HAP-1 (cell line): ENCODE measurements at places on chromosomes 11 and 22.

- no peak for DNase-seq
Measured at GRCh38 chr11:2305788-2306451, 4.1 kb downstream of the TSPAN32 start.

- DNase-seq, result no peak
Measured at GRCh38 chr11:108985945-108986279, 321.0 kb downstream of the DDX10 start.

- no peak for DNase-seq
Measured at GRCh38 chr11:95671768-95672167, 117.8 kb downstream of the FAM76B start.

DNA sequence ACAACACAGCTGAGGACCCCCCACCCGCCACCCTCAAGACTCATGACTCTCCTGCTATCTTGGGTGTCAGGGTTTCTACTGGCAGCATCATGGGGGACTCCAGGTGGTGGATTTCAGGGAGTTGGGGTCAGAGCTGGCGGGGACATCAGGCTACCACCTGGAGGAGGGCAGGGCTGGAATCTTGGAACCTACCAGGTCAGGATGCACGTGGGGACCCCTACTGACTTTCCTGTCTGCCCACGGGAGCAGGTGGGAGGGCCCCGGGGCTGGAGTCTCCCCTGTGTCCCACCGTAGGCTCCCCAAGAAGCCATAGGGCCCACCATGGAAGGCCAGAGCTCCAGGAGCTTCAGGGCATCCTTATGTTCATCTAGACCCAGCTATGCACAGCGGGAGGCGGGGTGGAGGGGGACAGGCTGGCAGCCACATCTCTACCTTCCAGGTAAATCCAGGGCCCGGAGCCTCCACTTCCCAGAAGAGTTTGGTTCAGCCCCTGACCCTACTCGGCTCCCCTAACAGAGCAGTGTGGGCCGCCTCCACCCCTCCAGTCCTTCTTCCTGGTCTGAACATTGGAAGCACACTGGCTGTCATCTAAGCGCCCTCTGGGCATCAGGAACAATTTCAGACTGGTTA, 10.0 kb downstream of the SLC37A2 start:
- DNase-seq, result no peak

GRCh38 chr22:18024956-18025720, 777 bp upstream of the MICAL3 start:
- DNase-seq, result no peak

DNA sequence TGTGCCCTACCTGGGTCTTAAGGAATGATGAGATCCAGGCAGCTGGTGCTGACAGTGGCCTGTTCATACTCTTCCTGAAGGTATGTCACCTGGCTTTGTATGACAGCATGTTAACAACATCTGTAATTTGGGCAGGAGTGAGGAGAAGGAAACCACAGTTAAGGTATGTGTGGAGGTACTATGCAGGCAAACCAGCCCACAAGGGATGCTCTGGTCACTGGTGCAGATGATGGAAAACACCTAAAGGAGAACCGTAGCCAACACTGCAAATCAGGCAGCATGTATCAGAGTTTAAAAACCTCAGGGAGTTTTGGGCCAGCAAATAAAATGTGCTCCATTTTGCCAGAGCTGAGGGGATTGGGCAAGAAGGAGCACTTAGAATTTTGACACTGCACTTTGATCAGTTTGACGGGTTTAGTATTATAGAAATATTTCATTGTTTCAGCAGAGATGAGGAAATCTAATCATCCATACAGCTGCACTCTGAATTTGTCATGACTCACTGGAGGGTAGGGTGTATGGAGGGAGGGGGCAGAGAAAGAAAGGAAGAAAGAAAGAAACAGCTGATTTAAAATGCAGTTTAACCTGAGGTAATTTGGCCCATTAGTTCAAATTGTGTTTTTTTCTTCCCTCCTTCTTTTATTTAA, 260.9 kb downstream of the KIRREL3 start:
- DNase-seq, result no peak

- no peak for DNase-seq
Measured at GRCh38 chr11:56700914-56701485, 2.1 kb downstream of the OR9G1 start.

DNA sequence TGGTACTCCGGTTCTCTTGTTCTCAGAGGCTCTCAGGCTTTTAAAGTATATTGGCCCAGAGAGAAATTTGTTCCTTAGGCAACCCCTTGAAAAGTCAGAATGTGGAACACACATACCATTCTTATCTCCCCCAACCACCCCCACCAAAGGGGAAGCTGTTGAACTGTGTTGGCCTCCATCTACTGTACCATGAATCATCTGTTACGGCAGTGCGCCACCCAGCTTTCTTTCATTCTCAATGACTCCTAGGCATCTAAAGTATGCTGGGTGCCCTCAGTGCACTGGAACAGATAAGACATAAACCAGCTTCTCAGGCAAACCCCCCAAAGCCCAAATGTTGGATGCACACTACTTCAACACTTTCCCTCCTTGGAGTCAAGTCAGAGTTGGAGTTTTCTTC, 696.2 kb upstream of the TENM4 start:
- DNase-seq, result no peak

- no peak for DNase-seq
Measured at GRCh38 chr22:24028533-24028932, 17.4 kb downstream of the CABIN1 start.
